Activated B cell treated with CpG ODN at 0.5 μM for 24 hours (primary cell): ENCODE measurements at places on chromosomes 12 and 14. TPM values are rescaled to one million over a fixed set of nuclear protein-coding genes. Genes with fewer than 3 reads are reported as not detected.

GRCh38 chr14:51774209-51774608, 86.2 kb upstream of the GNG2 start:
- no peak overlapping the region for H3K4me3 ChIP-seq
- H3K27ac ChIP-seq = no peak overlapping the region
- H3K36me3 ChIP-seq = no peaks in the 10 kb centered on the region

Gene VRTN
- not detected in 2 replicates for total RNA-seq

GRCh38 chr12:6229224-6230218, 29.3 kb downstream of the CD9 start:
- H3K36me3 ChIP-seq = no peaks in the 10 kb centered on the region
- no peak overlapping the region for H3K4me3 ChIP-seq
- peaks cover 32% of the 10 kb centered on the region for H3K4me1 ChIP-seq
- no peak overlapping the region for H3K27ac ChIP-seq
- DNase-seq = no peak

Gene TMEM63C
- total RNA-seq = 0.15 and 1.5 TPM in 2 replicates

DNA sequence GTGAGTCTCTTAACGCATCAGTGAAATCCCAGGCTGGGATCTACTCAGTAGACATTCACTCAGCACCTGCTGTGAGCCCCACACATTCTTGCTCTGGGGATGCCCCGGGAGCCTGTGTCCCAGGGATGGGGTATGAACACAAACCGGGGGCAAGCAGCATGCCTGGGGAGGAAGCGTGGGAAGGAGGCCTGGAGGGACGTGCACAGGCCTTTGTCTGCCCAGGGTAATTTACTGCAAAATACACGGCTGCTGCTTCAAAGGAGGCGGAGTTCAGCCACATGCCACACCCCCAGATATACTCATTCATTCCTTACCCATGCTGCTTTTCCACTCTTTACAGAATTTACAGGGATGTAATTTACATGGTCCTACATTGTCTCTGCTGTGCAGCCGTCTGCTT, 187.8 kb downstream of the ADGRD1 start:
- peaks cover 3% of the 10 kb centered on the region for H3K27me3 ChIP-seq
- DNase-seq = no peak
- H3K4me3 ChIP-seq = no peak overlapping the region
- H3K27ac ChIP-seq = no peak overlapping the region

Gene ASB2
- 2.7 and 3.1 TPM in 2 replicates for total RNA-seq

DNA sequence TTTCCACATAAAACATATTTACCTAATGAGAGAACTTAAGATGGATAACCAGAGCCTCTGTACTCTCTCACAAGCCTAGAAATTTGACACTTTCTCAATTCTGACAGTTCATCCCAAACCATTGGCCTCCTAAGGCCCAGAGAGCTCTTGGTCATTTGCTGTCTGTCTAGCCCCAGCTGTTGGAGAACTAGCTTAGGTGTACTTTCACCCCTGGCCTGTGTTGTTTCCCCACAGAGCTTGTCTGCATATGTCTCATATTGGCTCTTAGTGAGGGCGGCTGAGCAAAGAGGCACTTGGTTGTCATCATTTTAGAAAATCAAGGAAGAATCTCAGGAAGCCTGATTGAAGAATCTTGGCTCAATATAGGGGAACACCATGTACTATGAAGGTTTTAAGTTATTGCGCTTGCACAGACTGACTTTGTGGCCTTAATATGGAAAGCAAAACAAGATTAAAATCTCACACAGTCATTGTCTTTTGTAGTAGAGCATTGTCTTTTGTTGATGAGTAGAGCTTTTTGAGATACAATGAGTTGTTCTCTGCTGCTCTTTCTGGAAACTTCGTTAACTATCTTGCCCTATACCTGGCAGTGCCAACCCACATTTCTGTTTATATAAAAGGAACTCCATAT, 324.6 kb downstream of the RAD51B start:
- no peaks in the 10 kb centered on the region for H3K27me3 ChIP-seq
- no peak overlapping the region for H3K4me3 ChIP-seq
- DNase-seq = no peak
- H3K27ac ChIP-seq = no peak overlapping the region
- H3K36me3 ChIP-seq = peaks cover 4% of the 10 kb centered on the region
- no peaks in the 10 kb centered on the region for H3K4me1 ChIP-seq

Gene PRH2
- total RNA-seq = not detected in 2 replicates
